MCF 10A (cell line): ENCODE measurements at places on chromosomes 7 and 10. TPM values are rescaled to one million over a fixed set of nuclear protein-coding genes. Genes with fewer than 3 reads are reported as not detected.

Gene GRID1
- total RNA-seq, result not detected in 2 replicates

Gene AS3MT
- 0.25 and 0.26 TPM in 2 replicates for total RNA-seq

Gene PDSS1
- 9.1 and 14.3 TPM in 2 replicates for total RNA-seq

Gene NUPR2
- not detected in 2 replicates for total RNA-seq

Gene CNPY1
- not detected in 2 replicates for total RNA-seq

Gene ECHDC3
- 21.7 and 25.5 TPM in 2 replicates for total RNA-seq

- DNase-seq, result peak; percentile 75
Measured at GRCh38 chr7:151695951-151696541, 176.4 kb upstream of the RHEB start.

- DNase-seq, result no peak
Measured at GRCh38 chr10:50554376-50554994, 69.3 kb downstream of the SGMS1 start.

DNA sequence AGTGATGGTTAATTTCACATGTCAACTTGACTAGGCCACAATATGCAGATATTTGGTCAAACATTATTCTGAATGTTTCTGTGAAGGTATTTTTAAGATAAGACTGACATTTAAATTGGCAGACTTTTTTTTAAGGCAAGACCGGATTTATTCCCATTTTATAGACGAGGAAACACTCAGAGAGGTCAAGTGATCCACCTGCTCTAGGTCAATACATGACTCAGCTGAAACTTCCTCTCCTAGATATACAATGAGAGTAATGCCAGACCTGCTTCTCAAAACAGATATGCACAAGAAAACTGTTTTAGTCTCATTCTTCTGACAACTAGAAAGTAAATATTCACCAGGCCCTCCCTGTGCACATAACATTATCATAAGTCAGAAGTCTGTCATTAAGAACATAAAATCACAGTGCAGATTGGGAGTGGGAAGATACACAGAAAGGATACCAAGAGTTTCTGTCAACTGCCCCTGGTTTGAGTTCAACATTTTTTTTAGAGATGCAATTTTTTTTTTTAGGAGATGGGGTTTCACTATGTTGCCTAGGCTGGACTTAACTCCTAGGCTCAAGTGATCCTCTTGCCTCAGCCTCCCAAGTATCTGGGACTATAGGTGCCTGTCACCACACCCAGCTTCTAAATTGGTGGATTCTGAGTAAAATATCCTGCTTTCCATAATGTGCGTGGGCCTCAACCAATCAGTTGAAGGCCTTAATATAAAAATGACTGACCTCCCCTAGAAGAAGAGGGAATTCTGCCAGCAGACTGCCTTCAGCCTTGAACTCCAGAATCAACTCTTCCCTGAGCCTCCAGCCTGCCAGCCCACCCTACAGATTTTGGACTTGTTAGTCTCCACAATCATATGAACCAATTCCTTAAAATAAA, 121.4 kb downstream of the ZFAND4 start:
- no peak for DNase-seq

GRCh38 chr7:133510326-133511055, 257.6 kb downstream of the EXOC4 start:
- DNase-seq, result peak; percentile 69

GRCh38 chr7:43509906-43510305, 73.0 kb upstream of the STK17A start:
- DNase-seq, result no peak

- DNase-seq, result no peak
Measured at GRCh38 chr10:62769574-62770242, 34.8 kb upstream of the ADO start.

- no peak for DNase-seq
Measured at GRCh38 chr7:80106498-80107113, 28.0 kb upstream of the GNAI1 start.

DNA sequence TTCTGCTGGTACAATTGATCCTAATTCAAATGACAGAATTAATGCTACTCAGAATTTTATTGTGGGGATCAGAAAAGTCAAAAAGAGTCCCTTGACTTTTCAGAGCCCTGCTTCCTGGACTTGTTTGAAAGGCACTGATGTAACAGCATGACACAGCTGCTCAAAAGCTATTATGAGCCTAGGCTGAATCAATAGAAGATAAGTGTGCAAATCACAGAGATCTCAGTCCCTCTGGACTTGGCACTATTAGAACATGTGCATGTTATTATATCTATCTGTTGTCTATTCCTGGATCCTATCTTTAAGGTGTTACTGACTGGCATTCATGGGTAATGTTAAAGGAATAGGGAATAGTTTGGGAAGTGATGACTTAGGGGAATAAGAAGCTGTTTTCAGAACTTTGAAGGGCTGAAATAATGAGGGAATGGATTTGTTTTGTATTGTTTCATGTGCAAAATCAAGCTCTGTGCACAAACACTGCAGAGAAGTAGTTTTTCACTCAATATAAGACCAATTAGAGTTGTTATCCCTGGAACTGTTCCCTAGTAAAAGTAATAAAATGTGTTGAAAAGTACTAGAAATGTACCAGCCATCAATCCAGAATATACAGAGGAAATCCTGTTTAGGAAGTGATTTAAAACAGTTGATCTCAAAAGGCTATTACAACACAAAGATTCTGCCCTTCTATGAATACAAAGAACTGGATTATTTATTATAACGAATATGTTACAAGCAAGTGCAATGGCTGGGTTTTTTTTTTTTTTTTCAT, 814.9 kb upstream of the C7orf33 start:
- no peak for DNase-seq

DNA sequence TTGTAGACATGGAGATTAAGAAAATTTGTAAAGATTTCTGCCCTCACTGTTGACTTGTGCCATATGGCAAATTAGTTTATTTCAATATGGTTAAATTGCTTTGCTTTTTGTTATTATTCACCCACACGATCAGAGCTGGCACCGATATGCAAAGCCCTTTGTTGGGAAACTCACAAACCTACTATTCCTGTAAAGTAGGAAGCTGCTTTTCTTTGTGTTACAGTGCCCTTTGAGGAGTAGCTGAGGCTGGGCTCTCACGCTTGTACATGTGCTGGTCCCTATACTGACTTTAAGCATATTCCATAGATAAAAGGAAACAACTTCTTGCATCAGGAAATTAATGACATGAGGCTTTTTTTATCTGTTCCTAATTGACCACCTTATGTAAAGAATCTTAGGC, 17.6 kb upstream of the AOAH start:
- DNase-seq, result no peak

GRCh38 chr7:131370523-131370968, 42.9 kb downstream of the MKLN1 start:
- peak; percentile 24 for DNase-seq

DNA sequence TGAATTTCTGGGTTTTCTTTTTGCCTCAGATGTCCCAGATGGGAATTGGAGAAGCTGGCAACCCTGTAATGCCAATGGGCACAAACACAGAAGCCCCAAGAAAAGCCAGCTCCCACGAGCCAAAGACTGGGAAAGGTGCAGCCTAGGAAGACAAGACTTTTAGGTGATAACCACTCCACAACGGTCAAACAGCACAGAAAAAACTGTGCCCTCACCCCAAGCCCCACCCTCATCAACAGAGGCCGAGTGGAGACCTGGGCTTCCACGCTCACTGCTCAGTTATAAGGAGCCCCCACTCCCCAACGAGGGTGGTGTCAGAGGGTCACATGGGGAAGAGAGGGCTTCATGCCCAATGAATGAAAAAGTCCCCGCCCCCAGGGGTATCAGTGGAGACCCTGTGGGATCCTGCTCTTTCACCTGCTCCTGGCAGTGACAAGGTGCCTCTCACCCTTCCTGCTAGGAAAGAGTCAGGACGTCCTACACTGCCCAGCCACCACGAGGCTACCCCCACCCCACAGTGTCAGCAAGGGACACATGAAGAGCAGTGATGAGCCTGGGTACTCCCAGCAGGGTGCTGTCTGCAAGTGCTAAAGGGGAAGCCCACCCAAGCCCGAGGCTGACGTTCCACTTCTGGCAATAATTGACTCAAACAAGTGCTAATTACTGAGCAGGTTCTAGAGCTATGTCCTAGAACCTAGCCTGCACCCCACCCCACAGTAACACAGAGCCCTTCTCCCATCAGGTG, 8.3 kb downstream of the TMEM273 start:
- DNase-seq, result no peak

GRCh38 chr7:24574950-24575349, 1.7 kb downstream of the PALS2 start:
- DNase-seq, result peak; percentile 22

- no peak for DNase-seq
Measured at GRCh38 chr10:100868382-100868781, 44.4 kb upstream of the SLF2 start.

DNA sequence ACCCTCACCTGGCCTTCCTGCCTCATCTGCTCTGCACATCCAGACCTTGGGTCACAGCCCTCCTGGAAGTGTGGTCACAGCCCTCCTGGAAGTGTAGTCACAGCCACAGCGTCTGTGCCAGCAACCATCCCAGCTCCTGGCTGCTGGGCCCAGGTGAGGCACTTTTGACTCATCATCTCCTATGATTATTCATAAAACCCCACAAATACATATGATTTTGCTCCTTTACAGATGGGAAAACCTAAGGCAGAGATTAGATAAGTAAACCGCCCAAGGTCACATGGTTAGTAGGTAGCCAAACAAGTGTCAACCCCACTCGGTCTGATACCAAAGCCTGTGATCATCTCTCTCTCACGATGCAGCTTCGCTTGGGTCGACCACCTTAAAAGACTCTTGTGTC, 94.3 kb downstream of the PRLHR start:
- peak; percentile 85 for DNase-seq

DNA sequence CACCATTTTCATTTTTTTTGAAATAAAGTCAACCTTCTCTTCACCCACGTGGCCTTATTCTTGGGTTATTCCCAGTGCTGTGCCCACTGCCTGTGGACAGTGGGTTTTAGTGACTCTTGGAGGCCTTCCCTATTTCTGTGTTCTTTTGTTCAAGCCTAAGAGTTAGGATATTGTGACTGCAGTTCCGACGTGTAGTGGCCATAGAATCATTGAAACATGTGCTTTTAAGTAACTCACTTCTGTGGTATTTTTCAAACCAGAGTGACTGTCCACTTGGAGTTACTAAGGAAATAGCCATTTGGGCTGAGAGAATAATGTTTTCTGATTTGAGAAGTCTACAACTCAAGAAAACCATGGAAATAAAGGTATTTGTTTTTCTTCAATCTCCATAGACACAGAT, 23.7 kb downstream of the TDRD1 start:
- no peak for DNase-seq
